ENCODE measurements at places on chromosomes 7 and 10.

GRCh38 chr10:122510736-122511135 is 49.4 kb downstream of the HTRA1 start:
- DNase-seq: no peak

DNA sequence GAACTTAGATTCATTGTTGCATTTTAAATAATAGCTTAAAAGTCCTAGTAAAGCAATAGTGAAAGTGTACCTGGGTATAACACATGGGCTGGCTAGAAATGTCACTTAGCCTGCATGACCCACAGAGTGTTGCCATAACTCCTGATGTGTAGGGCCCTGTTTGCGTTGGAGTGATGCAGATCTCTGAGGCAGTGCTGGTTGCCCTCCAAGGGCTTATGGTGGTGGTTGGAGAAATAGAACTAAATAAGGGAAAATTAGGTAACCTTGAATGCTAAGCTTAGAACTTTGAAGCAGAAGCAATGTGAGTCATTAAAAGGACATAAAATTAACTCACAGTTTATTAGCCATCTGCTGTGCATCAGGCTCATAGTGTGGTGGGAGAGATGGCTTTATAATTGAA is 105.7 kb downstream of the CCNY start:
- DNase-seq: no peak

DNA sequence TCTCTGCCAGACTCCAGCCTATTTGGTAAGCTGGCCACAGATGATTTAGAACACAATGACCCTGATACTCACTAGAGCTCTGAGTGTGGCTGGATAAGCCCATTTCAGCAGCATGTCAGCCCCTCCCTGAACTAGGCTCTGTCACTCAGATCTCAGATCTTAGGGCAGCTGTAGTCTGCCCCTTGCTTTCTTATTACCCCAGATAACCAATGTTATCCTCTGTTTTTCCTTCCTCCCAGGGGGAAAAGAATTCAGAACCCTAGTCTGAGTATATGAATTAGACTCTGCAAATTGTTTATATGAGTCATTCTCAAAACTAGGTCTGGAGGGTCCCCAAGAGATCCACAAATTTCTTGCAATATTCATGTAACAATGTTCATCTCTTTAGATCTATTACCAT is 286.2 kb downstream of the KCNMA1 start:
- no peak for DNase-seq

- no peak for DNase-seq
These were observed 320.4 kb downstream of the RPS24 start for GRCh38 chr10:78354101-78354500.

DNA sequence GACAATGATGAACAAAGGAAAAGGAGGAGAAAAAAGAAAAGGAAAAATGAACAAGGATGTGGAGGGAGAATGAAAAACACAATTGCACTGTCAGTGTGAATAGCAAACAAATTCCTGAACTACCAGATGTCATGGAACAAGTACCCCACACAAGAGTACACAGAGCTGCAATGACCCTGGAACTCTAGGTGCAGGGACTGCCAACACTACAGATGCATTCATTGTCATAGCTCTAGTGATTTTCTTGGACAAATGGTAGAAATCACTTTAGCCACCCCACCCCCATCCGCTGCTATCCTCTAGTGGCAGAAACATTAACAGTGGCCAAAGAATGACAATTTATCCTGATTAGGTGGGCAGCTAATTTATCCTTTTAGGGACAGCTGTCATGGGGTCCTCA is 3.1 kb downstream of the RNF133 start:
- DNase-seq: no peak

GRCh38 chr7:55058314-55058713 is 39.5 kb downstream of the EGFR start:
- no peak for DNase-seq

- DNase-seq: no peak
These were observed 8.8 kb downstream of the BAG3 start for GRCh38 chr10:119659951-119660350.

- no peak for DNase-seq
These were observed 79.9 kb downstream of the ZMIZ1 start for GRCh38 chr10:79148452-79149344.

GRCh38 chr7:26397796-26398426 is 106.2 kb downstream of the SNX10 start:
- peak; percentile 5 for DNase-seq
